Thoracic aorta (tissue), 2 donors: ENCODE measurements at places on chromosomes 12 and 14. TPM values are rescaled to one million over a fixed set of nuclear protein-coding genes. Genes with fewer than 3 reads are reported as not detected.
A peak's percentile ranks its signal among the peaks of the same experiment; 100 is the strongest.

DNA sequence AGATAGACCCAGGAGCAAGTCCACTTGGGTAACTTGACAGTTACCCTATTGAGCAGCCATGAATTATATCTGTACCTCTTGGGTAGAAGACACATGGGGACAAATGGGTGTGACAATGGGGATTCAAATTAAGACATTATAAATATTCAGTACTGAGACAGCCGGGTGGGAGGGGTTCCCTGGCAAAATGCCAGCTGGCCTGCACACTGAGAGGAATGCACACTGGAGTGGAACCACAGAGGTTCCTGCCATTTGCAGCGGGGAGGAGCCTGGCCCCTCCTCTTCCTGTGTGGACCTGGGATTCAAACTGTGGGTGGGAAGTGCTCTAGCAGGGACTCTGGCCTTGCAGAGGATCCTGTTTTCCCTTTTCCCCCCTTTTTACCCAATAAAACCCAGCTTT is 118.7 kb upstream of the CDKN3 start:
- H3K4me1 ChIP-seq: no peaks in the 10 kb centered on the region
- no peaks in the 10 kb centered on the region for H3K36me3 ChIP-seq
- no peaks in the 10 kb centered on the region for H3K27me3 ChIP-seq

- H3K27me3 ChIP-seq: no peaks in the 10 kb centered on the region
- H3K27ac ChIP-seq: no peak overlapping the region
- no peaks in the 10 kb centered on the region for H3K36me3 ChIP-seq
- no peak for DNase-seq
- no peak overlapping the region for H3K4me3 ChIP-seq
- no peaks in the 10 kb centered on the region for H3K4me1 ChIP-seq
These were observed 103.4 kb downstream of the APAF1 start for GRCh38 chr12:98748463-98748862.

DNA sequence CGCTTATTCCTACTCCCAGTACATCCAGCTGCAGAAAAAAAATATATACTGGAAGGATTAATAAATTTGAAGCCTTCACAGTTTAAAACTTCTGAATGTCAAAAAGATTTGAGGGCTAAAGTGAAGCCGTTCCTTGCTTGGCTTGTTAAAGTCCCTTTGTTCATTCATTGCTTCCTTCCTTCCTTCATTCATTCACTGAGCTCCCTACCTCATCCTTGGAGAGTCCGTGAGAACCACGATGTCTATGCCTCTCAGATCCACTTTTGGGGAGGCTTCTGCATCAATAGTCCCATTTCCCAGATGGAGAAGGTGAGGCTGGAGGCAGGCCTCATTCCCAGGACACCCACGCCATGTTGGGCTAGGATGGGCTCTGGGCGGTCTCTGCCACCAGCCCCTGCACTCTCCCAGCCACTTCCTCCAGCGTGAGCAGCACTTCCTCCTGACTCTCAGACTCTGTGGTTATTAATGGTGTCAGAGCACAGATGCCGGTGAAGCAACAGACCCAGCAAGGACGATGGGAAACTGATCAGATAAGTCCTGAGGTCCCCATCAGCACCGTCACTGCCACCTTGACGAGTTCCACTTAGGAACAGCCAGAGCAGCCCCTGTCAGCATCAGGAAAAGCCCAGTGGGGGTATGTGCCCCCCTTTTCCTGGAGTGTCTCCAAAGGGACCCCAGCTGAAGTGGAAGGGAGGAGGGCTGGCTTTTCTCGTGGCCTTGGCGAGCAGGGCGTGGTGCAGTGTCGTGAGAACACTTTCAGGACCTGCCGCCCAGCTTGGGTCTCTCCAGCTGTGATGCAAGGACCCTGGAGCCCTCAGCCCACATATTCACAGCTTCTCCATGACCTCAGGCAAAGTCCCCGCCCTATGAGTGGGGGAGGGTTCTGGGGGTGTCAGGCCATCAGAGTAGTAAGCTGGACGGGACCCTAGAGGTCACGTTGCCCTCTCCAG is 21.2 kb downstream of the ASB2 start:
- H3K4me1 ChIP-seq: peaks cover 55% of the 10 kb centered on the region
- H3K27me3 ChIP-seq: no peaks in the 10 kb centered on the region
- no peak for DNase-seq
- peaks cover 39% of the 10 kb centered on the region for H3K36me3 ChIP-seq
- peak overlapping the region; percentile 0 for H3K27ac ChIP-seq

- no peaks in the 10 kb centered on the region for H3K4me1 ChIP-seq
- no peak overlapping the region for H3K27ac ChIP-seq
- DNase-seq: no peak
- H3K36me3 ChIP-seq: no peaks in the 10 kb centered on the region
- no peaks in the 10 kb centered on the region for H3K27me3 ChIP-seq
These were observed 398.2 kb downstream of the PRKD1 start for GRCh38 chr14:29529418-29529817.

Gene RFX4
- not detected for total RNA-seq

Gene LRRC43
- not detected for total RNA-seq

Gene TMEM121
- 2.6 TPM for total RNA-seq

Gene NDUFB1
- 491 TPM for total RNA-seq
